ENCODE measurements at places on chromosomes 3 and 15.

DNA sequence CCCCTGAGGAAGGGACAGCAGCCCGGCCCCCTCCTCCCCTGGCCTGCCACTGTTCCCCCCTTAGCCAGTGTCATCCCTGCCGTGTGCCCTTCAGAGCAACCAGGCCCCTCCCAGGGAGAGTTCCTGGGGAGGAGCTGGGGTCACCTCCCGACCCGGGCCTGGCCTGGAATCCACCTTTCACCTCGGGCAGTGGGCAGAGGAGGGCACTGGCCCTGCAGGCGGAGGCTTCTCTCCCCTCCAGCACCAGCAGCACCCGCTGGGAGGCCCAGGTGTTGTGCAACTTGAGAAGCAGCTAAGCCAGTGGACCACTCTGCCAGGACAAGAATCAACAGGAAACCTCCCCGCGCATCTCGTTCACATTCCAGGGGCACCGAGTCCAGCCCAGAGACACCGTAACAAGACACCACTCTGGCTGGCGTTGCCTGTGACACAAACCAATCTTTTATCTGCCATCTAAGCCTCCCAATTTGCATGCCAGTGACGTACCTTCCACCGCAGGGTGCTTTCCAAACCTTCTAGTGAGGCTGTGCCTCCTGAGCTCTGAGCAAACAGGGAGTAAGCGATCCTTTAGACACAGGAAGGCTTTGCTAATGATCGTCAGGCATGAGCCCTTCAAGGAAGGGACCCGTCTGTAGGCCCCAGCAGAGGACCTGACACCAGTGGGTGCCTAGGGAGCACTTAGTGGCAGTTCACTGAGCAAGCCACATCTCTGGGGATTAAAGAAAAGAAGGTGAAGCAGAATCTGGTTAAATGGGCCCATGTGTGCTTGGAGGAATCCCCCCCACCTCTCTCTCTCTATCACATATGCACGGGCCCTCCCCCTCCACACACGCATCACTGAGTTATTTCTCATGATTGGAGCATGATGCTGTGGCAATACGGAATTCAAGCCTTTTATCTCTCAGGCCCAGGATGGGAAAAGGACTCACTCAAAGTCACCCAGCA is 98.9 kb upstream of the TLE3 start:
- peak; percentile 84 for DNase-seq

DNA sequence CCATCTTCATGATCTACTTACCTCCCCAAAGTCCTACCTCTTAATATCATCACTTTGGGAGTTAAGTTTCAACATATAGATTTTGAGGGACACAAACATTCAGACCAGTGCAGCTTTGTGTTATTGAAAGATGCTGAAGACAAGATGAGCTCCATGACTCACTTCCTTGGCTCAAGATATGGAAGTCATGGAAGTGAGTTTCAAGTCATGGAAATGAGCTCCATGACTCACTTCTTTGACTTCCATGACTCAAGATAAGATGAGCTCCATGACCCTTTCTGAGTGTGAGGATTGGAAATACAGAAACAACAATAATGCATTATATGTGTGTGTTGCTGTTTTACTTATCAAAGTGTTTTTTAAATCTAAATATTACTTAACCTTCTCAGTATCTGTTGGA is 170.2 kb upstream of the TPRG1 start:
- DNase-seq: no peak

- DNase-seq: no peak
These were observed 323.8 kb upstream of the PPP2R3A start for GRCh38 chr3:135641761-135642160.

DNA sequence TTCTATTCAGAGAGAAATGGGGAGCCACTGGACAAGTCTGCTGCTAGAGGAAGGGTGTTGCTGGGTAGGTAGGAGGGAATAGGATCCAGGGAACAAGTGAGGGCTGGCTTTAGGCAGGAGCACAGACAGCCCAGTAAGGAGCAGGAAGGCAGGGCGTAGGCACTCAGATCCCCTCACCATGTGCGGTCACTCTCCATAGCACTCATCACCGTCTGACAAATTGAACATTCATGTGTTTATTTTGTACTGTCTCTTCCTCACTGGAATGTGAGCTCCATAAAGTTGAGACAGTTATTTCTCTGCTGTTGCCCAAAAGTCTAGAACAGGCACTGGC is 24.2 kb upstream of the LRRC34 start:
- DNase-seq: no peak

GRCh38 chr3:20064796-20065564 is 24.7 kb downstream of the KAT2B start:
- no peak for DNase-seq

GRCh38 chr3:188207941-188208515 is 54.1 kb downstream of the LPP start:
- DNase-seq: no peak

DNA sequence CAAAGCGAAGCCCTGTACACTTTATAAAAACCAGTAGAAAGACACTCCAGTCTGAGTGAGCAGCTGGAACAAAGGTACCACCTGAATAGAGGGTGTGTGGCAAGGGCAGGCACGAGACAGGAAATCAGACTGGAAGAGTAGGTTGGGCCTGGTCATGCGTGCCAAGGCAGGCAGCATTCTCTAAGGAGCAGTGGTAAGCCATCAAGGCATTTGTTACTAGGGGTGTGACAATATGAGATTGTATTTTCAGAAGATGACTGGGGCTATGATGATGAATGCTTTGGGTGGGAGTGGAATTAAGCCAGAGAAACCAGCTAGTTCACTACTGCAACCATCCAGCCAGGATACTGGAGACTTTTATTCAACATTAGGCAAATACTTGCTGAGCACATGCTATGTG is 5.0 kb downstream of the JMJD7 start:
- peak; percentile 18 for DNase-seq

DNA sequence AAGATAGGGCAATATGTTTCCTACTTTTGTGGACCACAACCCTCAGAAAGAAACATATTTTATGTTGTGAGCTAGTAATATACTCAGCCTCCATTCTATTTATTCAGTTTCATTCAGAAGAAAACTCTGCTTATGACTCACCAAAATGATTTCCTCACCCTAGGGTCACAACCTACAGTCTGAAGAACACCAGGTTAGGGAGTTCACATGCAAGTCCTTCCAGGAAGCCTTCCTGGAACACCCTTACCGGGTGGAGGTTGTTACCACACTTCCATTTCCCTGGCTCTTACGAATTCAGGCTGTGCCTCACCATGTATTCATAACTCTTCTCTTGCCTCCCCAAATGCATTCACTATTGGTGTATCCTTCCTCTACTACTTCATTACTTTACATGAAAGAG is 228.0 kb upstream of the ADAMTS9 start:
- DNase-seq: no peak

DNA sequence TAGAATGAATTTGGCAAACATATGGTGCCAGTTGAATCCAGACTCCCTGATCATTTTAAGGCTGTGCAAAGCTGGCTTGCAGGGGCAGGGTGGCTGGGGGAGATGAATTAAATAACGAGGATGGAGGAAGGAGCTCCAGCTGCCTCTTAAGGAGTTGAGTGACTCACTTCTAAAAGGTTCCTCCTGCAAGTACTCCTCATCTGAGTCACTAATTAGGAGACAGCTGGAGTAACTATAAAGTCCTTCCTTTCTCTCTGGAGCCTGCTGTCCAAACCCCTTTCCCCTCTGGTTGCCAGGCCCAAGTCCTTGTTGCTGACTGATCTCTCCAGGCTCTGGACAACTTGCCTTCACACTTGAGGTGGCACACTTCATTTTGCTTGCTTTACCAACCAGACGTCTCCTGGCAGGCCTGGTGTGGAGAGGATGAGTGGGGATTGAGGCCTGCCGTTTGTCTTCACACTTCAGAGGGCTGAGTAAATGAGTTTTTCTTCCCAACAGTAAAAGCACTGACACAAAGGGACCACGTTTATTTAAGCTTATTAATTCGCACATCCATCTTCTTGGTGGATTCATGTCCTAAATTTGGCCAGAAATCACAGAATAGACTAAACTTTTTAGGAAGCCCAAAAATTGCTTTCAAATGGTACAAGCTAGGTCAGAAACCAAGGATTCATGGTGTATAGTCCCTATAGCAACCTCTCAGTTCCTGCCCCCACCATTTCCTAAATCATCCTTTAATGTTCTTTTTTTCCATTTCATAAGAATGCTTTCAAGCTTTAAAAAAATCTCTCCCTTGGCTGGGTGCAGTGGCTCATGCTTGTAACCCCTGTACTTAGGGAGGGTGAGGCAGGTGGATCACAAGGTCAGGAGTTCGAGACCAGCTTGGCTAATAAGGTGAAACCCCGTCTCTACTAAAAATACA is 90.5 kb upstream of the MYRIP start:
- DNase-seq: no peak

GRCh38 chr3:12507591-12508281 is 23.5 kb downstream of the TSEN2 start:
- no peak for DNase-seq

DNA sequence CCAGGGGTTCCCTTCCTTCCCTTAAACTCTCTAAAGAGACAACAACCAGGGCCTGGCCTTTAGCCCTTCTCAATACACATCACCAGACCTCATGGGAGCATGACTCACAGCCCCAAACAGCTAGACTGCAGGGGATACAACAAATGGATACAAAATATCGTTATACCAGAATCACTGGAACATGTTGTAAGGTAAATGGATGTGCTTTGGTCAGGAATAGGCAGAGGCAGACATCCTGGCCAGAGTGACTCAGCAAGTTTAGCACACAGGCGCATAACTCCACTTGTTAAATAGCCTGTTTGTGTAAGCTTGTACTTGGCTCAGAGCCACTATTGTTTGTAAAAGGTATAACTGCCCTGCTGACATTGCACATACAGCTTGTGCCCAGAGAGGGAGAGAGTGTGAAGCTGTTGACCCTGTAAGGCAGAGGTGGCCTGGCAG is 18.3 kb downstream of the TMED3 start:
- DNase-seq: no peak

GRCh38 chr3:172447611-172448579 is at the start of gene GHSR:
Gene GHSR (minus strand): TSS chr3:172448456. CDS start chr3:172448413, 43 bp downstream.
- no peak for DNase-seq

- DNase-seq: no peak
These were observed 81.6 kb downstream of the LRRC49 start for GRCh38 chr15:70974004-70974832.

DNA sequence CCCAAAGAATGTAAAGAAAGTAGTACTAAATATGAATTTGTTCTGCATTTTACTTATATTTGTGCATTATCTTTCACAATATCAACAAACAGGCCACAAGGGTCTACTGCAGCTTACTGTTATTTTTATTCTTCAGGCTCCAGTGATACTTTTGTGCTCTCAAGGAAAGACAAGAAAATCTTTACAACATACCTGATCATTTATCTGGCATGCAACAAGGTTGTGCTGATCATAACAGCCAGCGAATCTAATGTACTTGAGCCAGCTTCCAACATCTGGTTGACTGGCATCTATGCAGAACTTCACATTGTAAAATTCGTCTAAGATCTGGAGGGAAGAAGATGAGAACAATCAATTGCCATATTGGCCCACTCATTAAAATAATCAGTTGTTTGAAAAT is 520.0 kb downstream of the MECOM start:
- no peak for DNase-seq

- DNase-seq: no peak
These were observed 143.6 kb upstream of the SLITRK3 start for GRCh38 chr3:165339753-165340152.

GRCh38 chr3:29240248-29240647 is 40.6 kb upstream of the RBMS3 start:
- no peak for DNase-seq

Data from germinal center (tissue), 1 donor.